ENCODE measurements at places on chromosomes 16 and 17.

DNA sequence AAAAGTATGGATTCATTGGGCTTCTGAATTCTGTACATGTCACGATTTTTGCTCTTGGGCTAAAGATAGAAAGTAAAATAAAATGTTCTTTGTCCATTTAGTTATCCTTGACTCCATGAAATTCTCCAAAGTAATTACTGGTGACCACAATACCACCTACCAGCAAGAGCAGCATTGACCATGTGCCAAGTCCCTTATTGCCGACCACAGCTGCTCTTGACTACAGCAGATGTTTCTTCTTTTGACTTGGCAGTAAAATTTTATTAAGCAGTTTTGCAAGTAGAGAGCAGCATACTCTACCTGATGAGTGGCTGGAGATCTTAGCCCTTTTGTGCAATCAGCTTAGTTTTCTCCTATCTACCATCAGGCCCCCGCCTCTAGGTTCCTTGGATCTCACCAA is 152.2 kb upstream of the TBX2 start:
- peak; percentile 28 for DNase-seq

GRCh38 chr17:17842111-17842876 is 5.5 kb upstream of the SREBF1 start:
- no peak for DNase-seq

- DNase-seq: peak; percentile 24
These were observed 17.4 kb upstream of the OR1F1 start for GRCh38 chr16:3170440-3171180.

GRCh38 chr16:57732714-57733113 is 2.9 kb upstream of the KATNB1 start:
- DNase-seq: no peak

DNA sequence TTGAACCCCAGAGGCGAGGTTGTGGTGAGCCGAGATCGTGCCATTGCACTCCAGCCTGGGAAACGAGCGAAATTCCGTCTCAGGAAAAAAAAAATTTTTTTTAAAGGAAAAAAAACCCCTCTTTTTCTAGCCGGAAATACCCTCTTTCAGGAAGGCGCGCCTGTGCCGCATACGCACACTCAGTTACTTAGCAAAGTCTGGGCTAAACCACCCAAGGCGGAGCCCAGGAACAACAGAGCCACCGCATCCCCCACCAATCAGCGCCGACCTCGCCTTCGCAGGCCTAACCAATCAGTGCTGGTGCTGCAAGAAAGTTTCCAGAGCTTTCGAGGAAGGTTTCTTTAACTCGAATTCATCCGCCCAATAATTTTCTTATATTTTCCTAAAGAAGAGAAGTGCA is 510.4 kb downstream of the KCNJ18 start:
- no peak for DNase-seq

GRCh38 chr16:69934751-69935150 is 16.4 kb upstream of the CLEC18A start:
- no peak for DNase-seq

- no peak for DNase-seq
These were observed 41.1 kb downstream of the NLRC5 start for GRCh38 chr16:57030346-57030902.

DNA sequence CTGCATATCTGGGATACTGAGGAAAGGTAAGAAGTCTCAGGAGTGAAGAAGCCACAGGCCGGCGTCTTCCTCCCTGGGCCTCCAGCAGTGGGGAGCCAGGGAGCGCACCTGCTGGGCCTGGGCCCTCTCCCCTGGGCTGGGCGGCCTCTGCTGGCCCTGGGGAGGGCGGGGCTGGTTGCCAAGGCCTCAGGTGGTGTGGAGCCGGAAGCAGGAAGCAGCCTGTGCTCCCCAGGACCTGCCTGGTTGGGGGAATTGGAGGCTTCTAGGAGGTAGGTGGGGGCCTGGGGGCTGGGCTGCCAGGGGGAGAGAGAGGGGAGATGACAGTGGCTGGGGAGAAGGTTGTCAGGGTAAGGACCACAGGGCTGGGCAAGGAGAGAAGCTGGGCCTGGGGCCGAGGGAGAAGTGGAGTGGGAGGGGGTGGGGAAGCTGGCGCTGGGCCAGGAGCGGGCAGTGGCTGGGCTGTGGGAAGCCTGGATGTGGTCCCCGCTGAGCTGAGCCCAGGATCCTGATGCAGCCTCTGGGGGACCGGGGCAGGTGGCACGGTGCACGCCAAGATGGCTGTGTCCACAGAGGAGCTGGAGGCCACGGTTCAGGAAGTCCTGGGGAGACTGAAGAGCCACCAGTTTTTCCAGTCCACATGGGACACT is at the start of gene SMIM22:
SMIM22 (plus strand) TSS at position 189 of the 647 bp plus-strand sequence; CDS start at position 555, 366 bp downstream.
- no peak for DNase-seq

GRCh38 chr16:29820271-29820701 is at the start of gene MVP:
TSS of gene MVP (plus strand) at chr16:29820462. CDS start at chr16:29830550, 10,088 bp downstream.
- DNase-seq: peak; percentile 58

- no peak for DNase-seq
These were observed 7.6 kb downstream of the ASB16 start for GRCh38 chr17:44178133-44178532.

DNA sequence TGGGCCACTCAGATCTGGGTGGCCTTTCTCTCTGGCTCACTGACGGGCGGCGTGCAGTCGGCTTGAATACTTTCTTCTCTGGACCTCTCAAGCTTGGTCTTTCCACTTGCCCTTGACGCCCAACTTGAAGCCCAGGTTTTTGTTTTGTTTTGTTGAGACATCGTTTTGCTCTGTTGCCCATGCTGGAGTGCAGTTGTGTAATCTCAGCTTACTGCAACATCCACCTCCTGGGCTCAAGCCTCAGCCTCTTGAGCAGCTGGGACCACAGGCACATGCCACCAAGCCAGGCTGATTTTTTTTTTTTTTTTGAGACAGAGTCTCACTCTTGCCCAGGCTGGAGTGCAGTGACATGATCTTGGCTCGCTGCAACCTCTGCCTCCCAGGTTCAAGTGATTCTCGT is 22.7 kb upstream of the KIF19 start:
- DNase-seq: peak; percentile 57

- no peak for DNase-seq
These were observed 522 bp upstream of the GLG1 start for GRCh38 chr16:74607310-74607961.

DNA sequence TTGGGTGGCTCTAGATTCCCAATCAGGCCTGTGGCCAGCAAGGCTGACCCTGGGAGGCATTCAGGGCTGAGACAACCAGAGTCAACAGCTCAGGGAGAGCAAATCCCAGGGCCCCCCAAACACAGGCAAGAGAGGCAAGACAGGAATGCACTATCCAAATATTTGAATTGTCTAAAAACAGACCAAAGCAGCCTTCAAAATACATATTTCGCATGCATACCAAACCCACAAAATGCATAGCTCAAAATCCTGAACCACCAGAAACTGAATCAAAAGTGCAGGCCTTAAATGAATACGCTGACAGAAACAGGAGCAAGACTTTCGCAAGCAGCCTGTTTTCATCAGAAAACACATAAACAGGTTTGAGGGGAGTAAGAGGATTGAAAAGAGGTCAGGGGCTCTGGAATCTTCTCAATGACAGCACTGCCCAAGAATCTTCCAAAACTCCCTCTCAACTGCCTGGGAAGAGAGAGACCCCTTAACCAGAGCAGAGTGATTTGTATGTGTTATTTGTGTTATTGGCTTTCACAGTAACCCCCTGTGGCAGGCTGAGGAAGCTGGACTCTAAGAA is 213.6 kb upstream of the CDH5 start:
- no peak for DNase-seq

DNA sequence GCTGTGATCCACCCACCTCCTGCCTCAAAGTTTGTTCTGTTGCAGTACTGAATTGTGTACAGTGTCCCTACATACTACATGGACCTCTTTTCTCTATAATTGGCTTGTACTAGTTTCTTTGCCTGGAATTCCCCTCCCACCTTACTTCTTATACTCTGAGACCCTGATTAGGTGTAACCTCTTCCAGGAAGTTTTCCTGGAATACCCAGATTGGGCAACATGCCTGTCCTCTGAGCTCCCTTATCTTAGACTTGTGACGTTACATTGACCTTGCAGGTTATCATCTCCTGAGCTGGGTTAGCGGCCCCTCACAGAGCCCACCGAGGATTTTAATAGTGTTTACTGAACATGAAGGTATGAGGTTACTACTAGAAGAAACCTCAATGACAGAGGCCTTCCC is 237.0 kb downstream of the ZNF423 start:
- DNase-seq: no peak

DNA sequence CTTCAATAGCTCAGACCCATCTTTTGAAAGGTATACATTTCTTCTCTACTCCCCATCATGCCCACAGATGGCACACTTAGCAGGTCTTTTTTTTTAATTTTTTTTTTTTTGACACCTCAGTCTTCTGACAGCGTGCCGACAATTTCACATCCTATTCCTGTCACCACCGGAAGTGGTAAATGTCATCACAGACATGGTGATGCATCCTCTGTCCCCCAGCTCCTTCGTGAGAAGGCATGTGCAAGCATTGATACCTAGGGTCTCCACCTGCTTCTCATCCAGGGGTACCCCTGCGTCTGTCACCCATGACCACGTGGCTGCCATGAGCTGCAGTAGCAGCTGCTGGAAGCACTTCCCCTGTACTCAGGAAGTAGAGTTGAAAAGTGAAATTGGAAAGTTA is 35.6 kb downstream of the ELAC2 start:
- peak; percentile 74 for DNase-seq

DNA sequence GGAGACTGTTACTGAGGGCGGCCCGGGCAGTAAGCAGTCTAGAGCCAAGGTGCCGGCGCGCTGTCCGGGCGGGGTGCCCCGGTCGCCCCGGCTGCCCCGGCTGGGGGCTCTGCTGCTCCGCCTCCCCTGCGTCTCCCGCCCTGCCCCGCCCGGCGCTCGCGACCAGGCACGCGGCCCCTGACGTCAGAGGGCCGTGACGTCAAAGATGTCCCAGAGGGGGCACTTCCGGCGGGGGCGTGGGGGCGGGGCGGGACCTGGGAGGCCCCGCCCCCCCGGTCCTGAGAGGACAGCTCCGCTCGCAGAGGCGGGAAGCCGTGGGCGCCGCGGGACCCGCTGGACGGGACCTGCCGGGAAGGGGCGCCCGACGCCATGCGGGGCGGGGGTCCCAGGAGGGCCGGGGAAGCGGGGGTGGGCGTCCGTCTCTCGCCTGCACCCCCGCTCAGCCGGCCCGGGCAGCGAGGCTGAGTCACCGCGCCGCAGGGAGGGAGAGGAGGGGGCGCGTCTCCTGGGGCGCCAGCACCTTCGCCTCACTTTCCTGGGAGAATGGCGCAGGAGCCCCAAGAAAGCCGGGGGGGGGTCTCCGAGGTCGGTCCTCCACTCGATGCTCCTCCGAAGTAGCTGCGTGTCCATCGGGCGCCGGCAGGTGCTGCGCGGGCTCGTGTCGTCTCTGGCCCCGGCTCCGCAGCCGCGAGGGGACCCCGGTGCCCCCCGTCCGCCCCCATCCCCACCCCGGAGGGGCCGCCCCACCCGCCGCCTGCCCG is 4.4 kb upstream of the HIC1 start:
- DNase-seq: peak; percentile 44

DNA sequence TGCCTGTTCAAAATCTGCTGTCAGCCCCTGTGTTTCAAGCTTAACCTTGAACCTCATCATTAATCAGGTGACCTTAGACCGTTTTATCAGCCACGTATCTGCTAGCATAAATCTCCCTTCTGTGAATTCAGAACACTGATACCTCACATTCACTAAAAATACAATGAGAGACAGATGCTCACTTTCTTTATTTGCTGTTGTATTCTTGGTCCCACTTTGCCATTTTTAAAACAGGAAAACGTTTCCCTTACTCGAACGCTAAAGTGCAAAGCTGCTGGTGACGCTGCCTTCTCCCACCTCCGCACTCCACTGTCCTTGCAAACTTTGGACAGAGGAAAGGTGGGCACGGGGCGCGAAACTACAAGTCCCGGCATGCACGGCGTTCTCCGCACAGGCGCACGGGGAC is 220 bp upstream of the ARHGAP44 start:
- no peak for DNase-seq

DNA sequence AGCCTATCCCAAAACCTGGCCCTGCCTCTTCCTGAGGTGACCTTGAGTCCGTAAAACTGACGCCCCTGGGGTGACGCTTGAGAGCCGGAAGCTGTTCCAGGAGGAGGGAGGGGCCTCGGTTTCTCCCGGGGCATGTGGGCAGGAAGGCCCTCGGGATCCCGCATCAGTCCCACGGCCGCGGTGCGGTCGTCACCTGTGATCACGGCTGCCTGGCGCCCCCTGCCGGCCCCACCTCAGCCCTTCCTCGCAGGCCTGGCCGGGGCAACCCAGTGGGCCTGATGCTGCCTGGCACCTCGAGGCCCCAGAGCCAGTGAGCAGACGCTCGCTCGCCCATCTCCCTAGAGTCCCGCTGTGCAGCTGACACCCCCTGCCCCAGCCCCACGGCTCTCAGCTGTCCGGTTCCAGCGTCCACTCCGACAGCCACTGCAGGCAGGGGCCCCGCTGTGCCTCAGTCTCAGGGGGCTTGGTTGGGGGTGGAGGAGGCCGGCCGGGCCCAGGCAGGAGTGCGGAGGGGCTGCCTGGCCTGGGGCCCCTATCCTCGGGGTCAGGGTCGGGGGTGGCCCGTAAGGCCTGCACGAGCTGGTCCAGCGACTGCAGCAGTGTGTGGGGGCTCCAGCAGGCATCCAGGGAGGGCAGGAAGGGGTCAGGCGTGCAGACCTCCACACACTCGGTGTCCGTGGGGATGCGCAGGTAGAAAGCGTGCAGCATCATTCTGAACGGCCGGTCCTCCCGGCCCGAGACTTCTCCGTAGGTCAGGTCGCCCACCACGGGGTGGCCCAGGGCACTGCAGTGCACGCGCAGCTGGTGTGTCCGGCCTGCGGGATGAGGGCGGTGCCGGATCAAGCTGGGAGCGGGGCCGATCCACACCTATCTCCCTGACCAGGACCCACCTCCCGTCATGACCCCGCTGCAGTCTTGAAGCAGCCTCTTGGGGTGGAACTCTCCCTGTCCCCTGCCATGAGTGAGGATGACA is 2.3 kb downstream of the RPUSD1 start:
- DNase-seq: peak; percentile 58

GRCh38 chr16:3730161-3731125 is 13.1 kb upstream of the TRAP1 start:
- DNase-seq: no peak

DNA sequence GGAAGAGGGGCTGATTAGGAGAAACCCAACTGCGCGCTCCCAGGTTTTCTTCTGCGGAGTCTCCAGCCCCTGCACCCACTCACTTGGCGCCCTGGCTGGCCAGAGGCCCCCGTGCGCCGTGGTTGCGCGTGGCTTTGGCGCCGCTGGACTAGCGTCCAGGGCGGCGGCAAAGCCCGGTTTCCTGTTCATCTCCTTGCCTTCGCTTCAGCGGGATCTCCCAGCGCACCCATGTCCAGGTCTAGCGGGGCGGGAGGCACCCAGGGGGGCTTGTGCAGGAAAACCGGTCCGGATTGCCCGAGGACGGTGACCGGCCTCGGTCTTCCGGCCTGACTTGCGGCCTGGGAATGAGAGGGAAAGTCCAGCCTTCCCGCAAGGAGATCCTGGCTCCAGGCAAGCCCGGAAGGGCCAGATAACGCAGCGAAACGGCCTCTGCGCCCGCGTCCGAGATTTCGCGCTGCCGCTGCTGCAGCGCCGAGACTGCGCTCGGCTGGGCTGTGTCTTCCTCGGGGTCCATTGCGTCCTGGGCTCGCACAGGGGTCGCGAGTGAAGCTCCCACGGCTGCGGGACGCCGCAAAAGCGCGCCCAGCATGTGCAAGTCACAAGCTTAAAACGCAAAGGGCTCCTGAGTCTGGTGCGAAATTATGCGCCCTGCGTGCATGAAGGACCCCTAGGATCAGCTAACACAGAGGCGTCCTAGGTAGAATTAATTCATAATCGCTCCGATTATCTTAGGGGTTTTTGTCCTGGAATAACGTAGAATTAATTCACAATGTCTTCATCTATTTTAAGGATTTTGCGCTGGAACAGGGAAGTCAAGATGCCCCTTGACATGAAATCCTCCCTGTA is 5.7 kb downstream of the FOXF1 start:
- no peak for DNase-seq

GRCh38 chr16:19284207-19284606 is 1.3 kb upstream of the CLEC19A start:
- no peak for DNase-seq
